ENCODE measurements at places on chromosomes 5 and 9.

DNA sequence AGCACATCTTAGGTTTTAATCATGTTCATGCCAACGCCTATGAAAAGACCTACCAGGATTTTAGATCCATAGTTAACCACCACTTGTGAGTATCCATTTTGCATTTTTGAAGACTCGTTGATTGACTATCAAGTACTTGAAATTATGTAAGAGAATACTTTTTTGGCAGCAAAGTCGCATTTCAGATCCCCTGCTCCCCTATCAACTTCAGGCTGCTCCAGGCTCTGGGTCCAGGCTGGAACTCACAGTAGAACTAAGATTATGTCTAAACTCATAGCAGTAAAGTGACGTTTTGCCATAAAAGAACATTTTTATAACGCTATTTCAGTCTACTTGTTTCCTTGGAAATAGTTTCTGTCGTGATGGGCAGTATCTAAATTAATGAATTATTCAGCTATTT, 267.7 kb downstream of the FANCC start:
- no peak for DNase-seq

- DNase-seq = no peak
Observed at GRCh38 chr5:94810281-94810680, 191.8 kb downstream of the SLF1 start.

GRCh38 chr5:96638561-96638960, 23.6 kb upstream of the CAST start:
- no peak for DNase-seq

GRCh38 chr5:117604845-117605244, 1030.2 kb upstream of the SEMA6A start:
- no peak for DNase-seq

- DNase-seq = no peak
Observed at GRCh38 chr5:150147670-150148069, 8.0 kb downstream of the PDGFRB start.

DNA sequence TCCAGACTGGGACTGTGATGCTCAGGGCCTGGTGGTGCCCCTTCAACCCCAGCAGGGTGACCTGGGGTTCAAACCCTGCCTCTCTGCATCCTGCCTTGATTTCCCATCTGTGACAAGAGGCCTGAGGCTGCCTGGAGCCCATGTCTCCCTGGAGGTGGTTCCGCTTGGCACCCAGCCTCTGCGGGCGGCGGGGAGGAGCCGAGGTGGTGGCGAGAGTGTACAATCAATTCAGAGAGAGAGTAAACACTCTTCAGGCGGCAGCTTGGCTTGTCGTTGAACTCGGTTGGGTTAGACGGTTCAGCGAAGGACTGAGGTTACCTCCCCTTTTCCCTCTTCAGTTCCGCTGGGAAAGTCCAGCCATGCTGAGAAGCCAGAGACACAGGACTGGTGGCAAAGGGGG, 39.3 kb downstream of the NTNG2 start:
- DNase-seq = no peak

DNA sequence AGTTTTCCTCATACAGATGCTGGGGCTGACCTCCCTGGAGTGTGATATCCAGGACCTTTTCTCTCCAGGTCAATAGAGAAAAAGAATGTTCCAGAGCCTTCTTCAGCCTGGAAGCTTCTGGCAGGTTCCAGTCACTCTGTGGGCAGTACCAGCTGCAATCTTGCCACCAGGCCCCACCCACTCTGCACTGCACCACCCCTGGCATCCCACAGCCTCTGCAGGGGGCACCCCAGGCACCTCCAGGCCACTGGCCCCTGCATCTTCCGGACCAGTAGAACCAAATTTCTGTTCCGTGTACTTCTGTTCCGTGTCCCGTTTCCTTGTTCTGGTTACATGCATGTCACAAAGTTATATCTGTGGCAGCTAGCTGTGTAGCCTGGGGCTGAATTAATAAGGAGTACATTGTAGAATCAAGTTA, 83.3 kb upstream of the ZBTB43 start:
- DNase-seq = no peak

- no peak for DNase-seq
Observed at GRCh38 chr9:25453875-25454274, 224.4 kb downstream of the TUSC1 start.

DNA sequence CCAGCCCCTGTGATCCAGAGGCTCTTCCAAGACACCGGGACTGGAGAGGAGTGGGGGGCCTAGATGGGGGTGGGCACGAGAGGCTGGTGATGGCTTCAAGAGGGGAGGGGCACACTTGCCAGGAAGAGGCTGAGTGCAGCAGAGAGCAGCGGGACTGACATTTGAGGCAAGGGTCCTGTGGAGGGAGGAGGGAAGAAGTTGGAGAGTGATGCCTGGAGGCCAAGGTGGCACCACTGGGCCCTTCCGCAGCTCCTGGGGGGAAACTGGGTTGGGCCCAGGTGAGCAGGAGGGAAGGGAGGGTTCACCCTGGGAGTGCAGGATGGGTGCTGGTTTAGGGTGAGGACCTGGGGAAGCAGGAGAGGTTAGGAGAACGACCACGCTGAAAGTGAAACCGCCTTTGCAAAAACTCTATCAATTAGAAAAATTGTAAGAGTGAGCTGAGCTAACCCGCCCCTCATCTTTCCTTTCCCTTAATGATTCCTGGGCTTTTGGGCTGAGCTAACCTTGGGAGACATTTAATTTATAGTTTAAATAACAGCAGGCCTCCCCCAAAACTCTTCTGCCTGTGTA, 26.2 kb downstream of the ABO start:
- DNase-seq = no peak
